ENCODE measurements at places on chromosomes 4 and X. TPM values are rescaled to one million over a fixed set of nuclear protein-coding genes. Genes with fewer than 3 reads are reported as not detected.

ETDA gene
- total RNA-seq = not detected

AMBN gene
- not detected for total RNA-seq

VCX gene
- total RNA-seq = not detected

CPLX1 gene
- 0.34 TPM for total RNA-seq

MTTP gene
- total RNA-seq = 0.23 TPM

CABS1 gene
- not detected for total RNA-seq
